ENCODE measurements at places on chromosomes 5 and 9.

GRCh38 chr5:120516805-120517204, 52.7 kb downstream of the PRR16 start:
- no peak for DNase-seq

DNA sequence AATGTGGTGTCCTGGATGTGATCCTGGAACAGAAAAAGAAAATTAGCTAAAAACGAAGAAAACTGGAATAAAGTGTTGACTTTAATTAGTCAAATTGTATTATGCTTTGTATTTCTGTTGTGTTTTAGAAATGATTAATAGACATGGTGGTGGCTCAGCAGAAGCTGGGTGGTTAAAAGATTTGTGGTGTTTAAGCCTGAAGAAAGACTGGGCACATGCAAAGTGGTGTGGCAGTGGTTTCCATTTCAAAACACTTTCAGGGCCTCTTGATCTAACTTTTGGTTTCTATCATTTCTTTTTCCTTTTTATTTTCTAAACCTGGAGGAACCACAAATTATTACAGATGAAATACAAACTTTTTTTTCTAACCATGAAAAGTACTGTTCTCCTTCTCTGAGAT, 44.1 kb downstream of the ADGRV1 start:
- no peak for DNase-seq

- DNase-seq, result peak; percentile 67
These were observed 399.6 kb downstream of the MED10 start for GRCh38 chr5:5978501-5979376.

- DNase-seq, result no peak
These were observed 184.1 kb downstream of the CCDC192 start for GRCh38 chr5:127887282-127887681.

- DNase-seq, result no peak
These were observed 77.8 kb upstream of the CCDC112 start for GRCh38 chr5:115374057-115374775.

DNA sequence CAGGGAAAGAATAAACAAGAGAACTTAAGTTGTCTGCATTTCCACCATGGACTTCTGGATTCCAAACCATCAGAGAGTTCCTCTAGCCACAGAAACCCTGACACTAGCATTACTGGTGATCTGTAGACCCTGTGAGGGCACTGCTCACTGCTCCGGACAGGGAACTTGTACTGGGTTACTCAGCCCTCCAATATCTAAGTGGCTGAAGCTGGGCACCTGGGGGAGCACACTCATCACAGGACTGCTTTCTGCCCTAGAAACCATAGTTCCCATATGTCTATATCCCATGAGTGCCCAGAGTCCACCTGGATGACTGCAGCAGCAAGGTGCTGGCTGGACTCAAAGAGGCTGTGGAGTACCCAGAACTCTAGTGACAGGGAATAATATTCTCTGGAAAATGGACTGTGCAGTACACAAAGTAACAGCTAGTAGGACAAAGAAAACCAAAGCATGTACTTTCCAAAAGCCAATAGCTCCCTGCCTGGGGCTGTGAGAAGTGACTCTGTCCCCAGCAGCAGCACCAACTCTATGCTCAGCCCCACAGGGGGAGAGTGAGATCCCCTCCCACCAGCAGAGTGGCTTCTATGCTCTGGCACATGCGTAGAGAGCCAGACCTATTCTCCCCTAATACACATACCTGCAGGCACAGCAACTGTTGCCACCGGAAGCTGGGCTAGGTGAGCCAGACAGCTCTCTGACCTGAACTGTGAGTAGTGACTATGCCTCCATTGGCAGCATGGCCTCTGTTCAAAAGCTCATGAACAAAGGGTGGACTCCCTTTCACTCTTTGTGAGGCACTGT, 472.9 kb upstream of the FTMT start:
- no peak for DNase-seq

DNA sequence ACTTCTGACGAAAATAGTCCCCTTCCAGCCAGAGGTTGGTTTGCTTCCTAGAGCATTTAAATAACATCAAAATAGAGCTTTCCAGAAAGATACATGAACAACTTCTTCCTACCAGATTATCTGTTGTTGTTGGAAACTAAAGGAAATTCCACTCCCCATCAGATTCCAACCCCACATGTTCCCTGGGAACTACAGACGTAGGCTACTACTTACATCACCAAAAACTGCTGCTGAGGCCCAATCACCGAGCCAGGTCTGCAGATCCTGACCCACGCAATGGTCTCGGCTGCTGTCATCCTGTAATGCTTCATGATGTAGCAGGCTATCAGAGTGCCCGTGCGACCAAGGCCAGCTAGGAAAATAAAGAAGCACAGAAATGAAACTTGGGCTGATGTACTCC, 73.4 kb downstream of the HABP4 start:
- DNase-seq, result no peak

GRCh38 chr5:58239731-58240130, 220.2 kb downstream of the PLK2 start:
- DNase-seq, result no peak

DNA sequence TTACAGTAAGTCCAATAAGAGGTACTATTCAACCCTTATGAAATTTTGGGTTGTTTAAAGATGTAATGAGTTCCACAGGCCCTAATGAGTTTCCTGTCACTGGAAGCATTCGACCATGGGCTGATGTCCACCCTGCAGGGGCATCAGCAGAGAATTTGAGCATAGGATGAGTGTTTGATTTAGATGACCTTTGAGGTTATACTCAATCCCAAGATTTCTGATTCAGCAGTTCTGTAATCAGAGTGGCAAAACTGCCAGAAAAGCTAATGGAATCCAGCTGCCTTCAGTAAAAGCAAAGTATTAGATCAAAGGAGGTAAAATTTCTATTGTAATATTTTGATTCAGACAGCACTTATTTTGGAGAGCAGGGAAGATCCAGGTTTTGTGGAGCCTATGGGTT, 68.3 kb downstream of the COX7C start:
- DNase-seq, result no peak

- no peak for DNase-seq
These were observed 10.7 kb downstream of the OTULIN start for GRCh38 chr5:14674983-14675854.

DNA sequence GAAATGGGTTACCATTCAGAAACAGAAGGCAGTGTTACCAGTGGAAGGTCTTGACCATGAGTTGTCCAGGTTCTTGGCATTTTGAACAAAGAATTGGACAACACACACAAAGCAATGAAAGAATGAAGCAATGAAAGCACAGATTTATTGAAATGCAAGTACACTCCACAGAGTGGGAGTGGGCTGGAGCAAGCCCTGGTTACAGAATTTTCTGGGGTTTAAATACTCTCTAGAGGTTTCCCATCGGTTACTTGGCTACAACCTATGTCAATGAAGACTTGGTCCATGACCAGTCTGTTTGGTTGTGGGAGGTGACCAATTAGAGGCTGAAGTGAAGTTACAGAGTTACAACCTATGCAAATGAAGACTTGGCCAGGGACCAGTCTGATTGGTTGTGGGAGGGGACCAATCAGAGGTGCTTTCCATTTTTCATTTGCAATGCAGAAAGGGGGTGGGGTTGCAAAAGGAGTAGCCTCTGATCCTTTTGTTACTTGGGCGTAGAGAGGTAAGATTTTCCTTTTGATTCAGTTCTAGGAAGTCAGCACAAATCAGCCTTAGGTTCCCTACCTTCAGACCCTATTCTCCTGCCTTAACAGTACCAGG, 71.7 kb upstream of the SPRY4 start:
- no peak for DNase-seq

DNA sequence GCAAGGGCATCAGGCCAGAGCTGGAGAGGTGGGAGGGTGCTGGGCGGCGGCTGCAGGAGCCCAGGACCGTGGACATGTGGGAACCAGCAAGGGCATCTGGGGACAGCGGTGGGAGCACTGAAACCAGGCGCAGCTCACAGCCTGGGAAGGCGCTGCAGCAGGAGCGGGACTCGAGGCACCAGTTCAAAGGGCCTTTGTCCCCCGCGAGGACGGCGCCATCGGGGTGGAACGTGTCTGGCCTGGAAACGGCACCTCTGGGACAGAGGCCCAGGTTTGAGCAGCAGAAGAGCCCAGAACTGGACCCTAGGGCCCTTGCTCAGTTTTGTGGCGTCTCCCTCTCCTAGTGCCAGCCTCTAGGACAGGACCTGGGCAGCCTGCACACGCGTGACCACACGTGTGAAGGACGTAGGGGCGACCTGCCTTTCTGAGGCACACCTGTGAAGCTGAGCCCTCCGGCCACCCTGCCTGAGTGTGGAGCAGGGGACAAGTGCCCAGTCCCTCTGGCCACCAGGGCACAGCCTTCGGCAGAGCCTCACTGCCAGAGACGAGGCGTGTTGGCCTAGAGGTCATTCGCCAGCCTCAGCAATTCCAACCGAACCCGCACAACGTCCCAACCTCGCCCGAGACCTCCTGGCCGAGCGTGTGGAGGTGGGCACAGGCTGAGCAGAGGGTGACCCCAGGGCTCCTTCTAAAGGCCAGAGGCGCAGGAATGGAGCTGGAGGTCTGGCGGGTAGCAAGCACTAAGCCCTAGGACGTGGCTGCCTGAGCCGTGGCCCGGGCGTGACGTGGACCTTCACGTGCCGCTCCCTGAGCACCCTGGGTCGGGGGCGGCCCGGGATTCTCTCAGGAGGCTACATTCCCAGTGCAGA, 2.2 kb upstream of the TMEM210 start:
- DNase-seq, result no peak

- peak; percentile 91 for DNase-seq
These were observed 1.4 kb downstream of the PTGR1 start for GRCh38 chr9:111597852-111598732.

DNA sequence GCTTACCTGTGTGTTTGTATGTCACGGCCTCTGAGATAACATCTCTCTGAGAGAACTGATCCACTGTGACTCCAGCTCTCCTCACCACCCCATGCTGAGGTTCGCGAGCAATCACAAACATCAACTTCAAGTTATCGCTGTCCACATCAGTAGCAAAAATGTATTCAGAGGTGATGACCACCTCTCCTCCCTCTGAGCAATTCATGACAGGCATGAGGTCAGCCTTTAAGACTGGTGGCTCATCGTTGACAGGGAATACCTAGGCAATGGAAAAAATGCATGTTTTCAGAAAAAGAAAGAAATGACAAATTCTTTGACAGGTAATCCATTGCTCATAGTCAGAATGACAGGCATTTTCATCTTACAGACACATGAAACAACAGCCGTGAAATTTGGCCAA, 90.3 kb upstream of the CER1 start:
- no peak for DNase-seq

DNA sequence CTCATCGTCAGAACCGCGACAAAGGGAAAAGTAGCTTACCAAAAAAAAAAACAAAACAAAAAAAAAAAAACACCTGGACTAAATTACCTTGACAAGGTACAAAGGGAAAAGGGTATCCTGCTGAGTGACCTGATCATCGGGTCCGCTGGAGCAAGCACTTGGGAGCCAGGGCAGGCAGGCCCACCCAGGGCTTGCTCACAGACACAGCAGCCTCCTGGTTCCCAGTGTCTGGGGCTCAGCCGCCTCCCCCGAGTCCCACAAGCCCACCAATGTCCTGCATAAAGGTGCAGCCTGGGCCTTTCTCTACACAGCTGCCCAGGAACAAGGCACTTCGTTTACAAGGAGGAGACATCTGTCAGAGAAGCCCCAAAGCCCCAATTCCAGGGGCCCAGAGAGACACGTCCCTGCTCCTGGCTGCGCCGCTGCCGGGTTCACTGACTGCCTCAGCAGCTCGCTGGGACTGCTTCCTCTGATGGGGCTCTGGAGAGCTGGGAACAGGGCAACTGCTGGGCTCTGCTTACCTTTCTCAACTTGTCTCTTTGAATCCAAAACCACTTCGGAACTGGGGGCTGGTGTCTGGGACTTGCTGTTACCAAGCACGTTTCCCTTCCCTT, 63.4 kb downstream of the GOLM1 start:
- no peak for DNase-seq

DNA sequence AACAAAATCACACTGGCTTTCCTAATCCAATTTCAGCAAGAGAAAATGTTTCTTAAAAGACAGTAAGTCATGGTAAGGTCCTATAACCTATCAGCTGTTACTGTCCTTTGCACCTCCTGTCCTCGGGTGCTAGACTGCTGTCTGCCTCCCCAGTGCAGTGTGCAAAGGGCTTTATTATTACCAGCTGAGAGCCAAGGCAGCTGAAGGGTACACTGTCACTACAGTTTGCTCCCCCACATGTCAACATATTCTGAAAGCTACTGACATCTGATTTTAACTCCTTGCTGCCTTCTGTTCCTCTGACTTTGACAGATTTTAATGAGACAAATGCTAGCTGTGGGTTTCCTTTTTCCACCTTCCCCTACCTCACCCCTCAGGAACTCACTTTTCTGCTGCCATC, 389.4 kb upstream of the SLC24A2 start:
- no peak for DNase-seq

DNA sequence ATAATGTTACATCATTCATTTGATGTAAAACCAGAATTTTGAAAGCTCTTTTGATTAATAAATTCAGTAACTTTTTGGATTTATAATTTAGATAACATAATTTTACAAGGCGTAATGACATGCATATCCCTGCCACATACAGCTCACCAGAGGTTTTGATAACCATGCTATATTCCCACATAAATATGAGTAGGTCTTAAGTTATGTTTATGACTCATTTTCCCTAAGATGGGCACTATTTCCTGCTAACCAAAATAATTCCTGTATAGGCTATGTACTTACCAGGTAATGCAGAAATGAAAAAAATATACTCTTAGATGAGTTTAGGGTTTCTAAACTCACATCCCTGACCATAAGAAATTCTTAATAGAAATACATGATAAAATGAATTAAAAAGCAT, 93.9 kb upstream of the EDIL3 start:
- DNase-seq, result no peak

- DNase-seq, result no peak
These were observed 150.1 kb downstream of the KDM4C start for GRCh38 chr9:6907772-6908381.

DNA sequence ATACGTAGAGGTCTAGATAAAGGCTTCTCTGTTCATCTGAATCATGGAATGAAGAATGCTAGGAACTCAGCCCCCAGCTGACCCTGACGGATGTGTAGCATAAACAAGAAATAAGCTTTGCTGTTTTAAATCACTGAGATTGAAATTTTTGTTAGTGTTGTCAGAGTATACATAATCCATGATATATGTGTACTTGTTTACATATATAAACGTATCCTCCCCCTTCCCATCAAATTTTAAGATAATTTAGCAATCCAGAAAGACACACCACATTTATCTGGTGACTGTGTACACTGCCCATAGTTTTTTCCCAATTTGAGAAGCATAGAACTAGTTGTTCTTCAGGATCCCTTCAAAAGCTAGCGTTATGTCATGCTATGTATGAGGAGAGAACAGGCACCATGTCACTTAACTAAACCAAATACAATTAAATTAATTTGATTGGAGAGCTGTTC, 80.8 kb upstream of the OSMR start:
- DNase-seq, result no peak

- no peak for DNase-seq
These were observed 28.3 kb downstream of the SPOCK1 start for GRCh38 chr5:137470921-137471220.
